Activated naive CD8-positive, alpha-beta T cell treated with anti-CD3 and anti-CD28 coated beads, Interleukin-2, amount 10 ng/mL, durations not matched to agents 7 days and 5 days (primary cell): ENCODE measurements at places on chromosomes 1 and 21. TPM values are rescaled to one million over a fixed set of nuclear protein-coding genes. Genes with fewer than 3 reads are reported as not detected.
A peak's percentile ranks its signal among the peaks of the same experiment; 100 is the strongest.

- no peaks in the 10 kb centered on the region for H3K36me3 ChIP-seq
- H3K27ac ChIP-seq: no peak overlapping the region
- DNase-seq: no peak
- no peaks in the 10 kb centered on the region for H3K4me1 ChIP-seq
- no peaks in the 10 kb centered on the region for H3K27me3 ChIP-seq
Observed at GRCh38 chr1:214058076-214058475, 70.3 kb downstream of the PROX1 start.

- H3K4me3 ChIP-seq: no peak overlapping the region
- H3K27me3 ChIP-seq: no peaks in the 10 kb centered on the region
- no peaks in the 10 kb centered on the region for H3K36me3 ChIP-seq
- DNase-seq: no peak
- no peak overlapping the region for H3K27ac ChIP-seq
Observed at GRCh38 chr1:41838266-41838665, 80.5 kb downstream of the HIVEP3 start.

The GABRD gene
- total RNA-seq: not detected

The TMEM82 gene
- total RNA-seq: not detected

DNA sequence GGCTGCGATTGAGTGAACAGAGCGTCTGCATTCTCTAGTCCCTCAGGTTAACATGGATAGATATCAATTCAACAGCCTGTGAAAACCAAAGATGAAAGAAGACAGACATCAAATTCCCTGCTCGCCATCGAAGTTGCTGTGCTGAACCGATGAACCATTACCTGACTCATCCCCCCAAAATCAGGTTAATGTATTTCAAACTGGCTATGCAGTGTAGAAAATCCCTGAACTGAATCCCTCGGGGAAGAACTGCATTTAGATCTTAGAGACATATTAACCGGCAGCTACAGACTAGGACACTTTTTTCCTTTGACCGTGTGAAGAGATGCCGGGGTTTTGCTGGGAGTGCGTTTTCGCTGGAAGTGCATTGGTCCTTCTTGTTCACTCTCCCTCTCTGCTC lies 213.2 kb upstream of the KIAA0040 start:
- DNase-seq: no peak
- H3K27me3 ChIP-seq: peaks cover 3% of the 10 kb centered on the region

DNA sequence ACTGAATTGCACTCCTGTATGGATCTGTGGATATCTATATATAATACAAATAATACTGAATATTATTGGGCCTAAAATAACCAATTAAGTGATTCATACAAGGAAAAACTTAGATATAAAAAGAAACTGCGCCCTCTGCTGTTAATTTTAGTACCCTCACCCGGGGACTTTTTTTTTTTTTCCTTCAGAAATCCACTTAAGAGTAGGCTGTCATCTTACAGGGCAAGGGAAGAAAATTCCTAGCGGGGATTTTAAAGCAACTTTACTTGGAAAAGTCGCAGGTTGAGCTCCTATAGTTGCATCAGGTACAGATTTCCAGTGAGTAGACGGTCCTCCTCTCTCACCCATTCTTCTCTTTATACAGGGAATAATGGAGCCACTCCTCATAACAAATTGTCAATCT lies 1.3 kb downstream of the NTNG1 start:
- H3K4me1 ChIP-seq: peaks cover 16% of the 10 kb centered on the region
- H3K36me3 ChIP-seq: no peaks in the 10 kb centered on the region
- no peak overlapping the region for H3K27ac ChIP-seq

- peaks cover 10% of the 10 kb centered on the region for H3K4me1 ChIP-seq
- H3K27me3 ChIP-seq: no peaks in the 10 kb centered on the region
- no peaks in the 10 kb centered on the region for H3K36me3 ChIP-seq
- H3K27ac ChIP-seq: peak overlapping the region; percentile 65
Observed at GRCh38 chr21:45542667-45543370, 579 bp upstream of the SLC19A1 start.

DNA sequence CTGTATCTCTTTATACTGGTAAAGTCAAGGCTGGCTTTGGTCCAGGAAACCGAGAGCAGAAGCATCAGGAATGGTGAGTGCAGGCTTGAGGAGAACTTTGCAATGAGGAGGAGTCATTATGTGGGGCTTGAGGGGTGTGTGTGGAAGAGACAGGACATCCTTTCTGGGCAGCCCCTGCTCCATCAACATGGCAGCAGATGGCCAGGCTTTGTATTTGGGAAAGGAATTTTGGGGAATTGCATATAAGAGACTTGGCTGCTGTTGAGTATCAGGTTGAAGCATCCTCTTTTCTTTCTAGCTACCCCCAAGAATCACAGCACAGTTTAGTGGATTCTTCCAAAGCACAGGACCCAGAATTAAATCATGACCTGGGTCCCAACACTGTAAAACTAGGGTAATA lies 33.4 kb downstream of the VTCN1 start:
- no peak overlapping the region for H3K27ac ChIP-seq
- DNase-seq: no peak
- H3K4me1 ChIP-seq: no peaks in the 10 kb centered on the region
- H3K27me3 ChIP-seq: no peaks in the 10 kb centered on the region

The ITLN2 gene
- total RNA-seq: not detected

The BSND gene
- total RNA-seq: not detected

GRCh38 chr1:42765832-42766740 lies 742 bp downstream of the P3H1 start:
- no peak for DNase-seq
- peak overlapping the region; percentile 76 for H3K27ac ChIP-seq
- peaks cover 16% of the 10 kb centered on the region for H3K36me3 ChIP-seq

DNA sequence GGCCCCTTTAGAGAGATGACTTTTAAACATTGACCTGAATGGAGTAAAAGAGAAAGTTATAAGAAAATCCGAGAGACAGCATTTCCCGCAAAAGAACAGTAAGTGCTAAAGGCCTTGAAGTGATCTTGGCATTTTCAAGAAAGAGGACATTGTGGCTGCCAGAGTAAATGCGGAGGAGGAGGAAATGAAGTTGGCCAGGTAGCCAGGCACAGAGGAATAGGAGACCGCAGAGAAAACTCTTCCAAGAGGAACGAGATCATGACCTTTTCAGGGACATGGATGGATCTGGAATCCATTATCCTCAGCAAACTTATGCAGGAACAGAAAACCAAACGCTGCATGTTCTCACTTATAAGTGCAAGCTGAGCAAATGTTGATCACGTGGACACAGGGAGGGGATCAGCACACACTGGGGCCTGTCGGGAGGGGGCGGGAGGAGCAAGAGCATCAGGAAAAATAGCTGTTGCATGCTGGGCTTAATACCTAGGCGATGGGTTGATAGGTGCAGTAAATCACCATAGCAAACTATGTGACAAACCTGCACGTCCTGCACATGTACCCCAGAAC lies 49.7 kb downstream of the EEIG2 start:
- H3K27ac ChIP-seq: no peak overlapping the region
- H3K4me3 ChIP-seq: no peak overlapping the region
- peaks cover 5% of the 10 kb centered on the region for H3K4me1 ChIP-seq
- no peak for DNase-seq
- no peaks in the 10 kb centered on the region for H3K27me3 ChIP-seq

DNA sequence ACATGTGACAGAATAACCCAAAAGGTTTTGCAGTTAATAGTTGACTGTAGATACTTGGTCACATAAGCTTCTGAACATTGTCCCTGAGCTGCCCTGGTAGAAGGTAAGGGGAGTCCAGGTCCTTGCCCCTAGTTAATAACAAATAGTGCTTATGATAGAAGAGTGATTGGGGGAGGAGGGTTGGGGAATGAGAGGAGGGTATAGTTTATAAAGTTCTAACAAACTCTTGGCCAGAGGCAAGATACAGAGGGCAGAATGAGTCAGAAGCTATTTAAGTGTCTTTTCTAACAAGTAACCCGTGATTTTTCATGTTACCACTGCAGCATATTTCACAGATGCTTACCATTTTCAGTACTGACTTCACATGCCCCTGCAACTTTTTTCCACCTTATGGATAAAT lies 26.7 kb upstream of the MYOCOS start:
- no peak overlapping the region for H3K27ac ChIP-seq
- H3K4me1 ChIP-seq: no peaks in the 10 kb centered on the region
- peaks cover 38% of the 10 kb centered on the region for H3K36me3 ChIP-seq
- no peak overlapping the region for H3K4me3 ChIP-seq
- H3K27me3 ChIP-seq: no peaks in the 10 kb centered on the region

- H3K27ac ChIP-seq: no peak overlapping the region
- no peaks in the 10 kb centered on the region for H3K36me3 ChIP-seq
- H3K4me1 ChIP-seq: peaks cover 13% of the 10 kb centered on the region
- no peak for DNase-seq
Observed at GRCh38 chr1:36511804-36512798, 29.4 kb upstream of the CSF3R start.

The DMBX1 gene
- total RNA-seq: not detected

The PRDM16 gene
- total RNA-seq: not detected

GRCh38 chr1:233790662-233791371 lies 113.7 kb upstream of the SLC35F3 start:
- no peaks in the 10 kb centered on the region for H3K4me1 ChIP-seq
- peaks cover 7% of the 10 kb centered on the region for H3K27me3 ChIP-seq
- H3K36me3 ChIP-seq: no peaks in the 10 kb centered on the region

The IL19 gene
- total RNA-seq: not detected

DNA sequence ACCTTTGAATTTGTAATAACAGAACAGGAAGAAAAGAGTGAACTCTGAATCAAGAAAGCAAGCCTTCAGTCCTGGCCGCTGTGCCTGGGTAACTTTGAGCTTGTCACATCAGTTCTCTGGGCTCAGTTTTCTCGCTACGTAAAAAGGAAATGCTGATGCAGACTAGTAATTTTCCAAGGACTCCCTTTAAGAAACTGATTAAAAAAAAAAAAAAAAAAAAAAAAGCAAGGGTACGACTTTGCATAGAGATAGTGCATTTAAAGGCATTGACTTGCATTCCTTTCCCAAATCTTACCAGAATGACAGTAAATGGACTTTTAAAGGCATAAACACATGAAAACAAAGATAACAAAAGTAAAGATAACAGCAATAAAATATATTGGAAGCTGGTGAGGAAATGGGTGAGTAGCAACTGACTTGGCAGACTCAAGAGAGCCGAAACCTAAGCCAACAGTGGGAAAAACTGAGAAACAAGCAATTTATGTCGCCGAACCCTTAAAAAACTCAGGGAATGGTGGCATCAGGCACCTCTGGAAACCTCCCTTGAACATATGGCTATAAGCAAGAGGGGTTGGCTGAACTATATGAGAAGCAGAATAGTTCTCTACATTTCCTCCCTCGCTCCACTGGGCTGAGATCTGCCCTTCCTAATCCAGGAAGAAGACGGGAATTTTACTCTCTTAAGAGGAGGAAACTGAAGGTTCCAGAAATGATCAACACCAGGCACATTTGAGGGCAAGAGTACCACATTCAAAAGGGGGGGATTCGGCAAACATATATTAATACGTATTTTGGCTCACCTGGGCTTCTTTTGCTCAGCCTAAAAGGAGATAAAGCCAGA lies 189.2 kb downstream of the CDC7 start:
- DNase-seq: no peak
- H3K4me3 ChIP-seq: no peak overlapping the region
- H3K36me3 ChIP-seq: peaks cover 7% of the 10 kb centered on the region
- H3K4me1 ChIP-seq: peaks cover 8% of the 10 kb centered on the region
- no peak overlapping the region for H3K27ac ChIP-seq
- H3K27me3 ChIP-seq: peaks cover 6% of the 10 kb centered on the region

- no peak overlapping the region for H3K4me3 ChIP-seq
- H3K4me1 ChIP-seq: no peaks in the 10 kb centered on the region
- no peak for DNase-seq
- no peak overlapping the region for H3K27ac ChIP-seq
- H3K36me3 ChIP-seq: peaks cover 11% of the 10 kb centered on the region
- H3K27me3 ChIP-seq: no peaks in the 10 kb centered on the region
Observed at GRCh38 chr1:236576004-236576403, 28.3 kb downstream of the HEATR1 start.

DNA sequence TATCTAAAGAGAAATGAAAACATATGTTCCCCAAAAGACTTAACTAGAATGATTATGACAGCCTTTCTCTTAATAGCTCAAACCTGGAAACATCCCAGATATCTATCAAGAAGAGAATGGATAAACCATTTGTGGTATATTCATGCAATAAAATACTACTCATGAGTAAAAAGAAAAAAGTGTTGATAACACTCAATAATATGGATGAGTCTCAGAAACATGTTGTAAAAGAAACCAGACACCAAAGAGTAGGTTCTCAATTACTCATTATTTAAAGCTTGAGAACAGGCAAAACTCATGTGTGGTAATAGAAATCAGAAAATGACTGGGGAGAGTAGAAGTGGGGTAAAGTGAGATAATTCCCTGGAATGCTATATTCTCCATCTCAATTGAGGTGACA lies 154.1 kb downstream of the PHTF1 start:
- no peak overlapping the region for H3K4me3 ChIP-seq
- DNase-seq: no peak
- H3K27me3 ChIP-seq: no peaks in the 10 kb centered on the region
- peaks cover 5% of the 10 kb centered on the region for H3K36me3 ChIP-seq

The C1orf167 gene
- total RNA-seq: not detected

The TNN gene
- total RNA-seq: not detected

The TMPRSS15 gene
- total RNA-seq: not detected

The CHD5 gene
- 0.23 TPM for total RNA-seq

GRCh38 chr1:225509376-225509707 lies 81.5 kb upstream of the LBR start:
- H3K27me3 ChIP-seq: peaks cover 9% of the 10 kb centered on the region
- no peak overlapping the region for H3K4me3 ChIP-seq
- DNase-seq: no peak
- H3K4me1 ChIP-seq: peaks cover 3% of the 10 kb centered on the region

- no peak for DNase-seq
- H3K4me3 ChIP-seq: no peak overlapping the region
- no peak overlapping the region for H3K27ac ChIP-seq
- no peaks in the 10 kb centered on the region for H3K27me3 ChIP-seq
Observed at GRCh38 chr1:51719146-51719545, 102.3 kb downstream of the OSBPL9 start.

DNA sequence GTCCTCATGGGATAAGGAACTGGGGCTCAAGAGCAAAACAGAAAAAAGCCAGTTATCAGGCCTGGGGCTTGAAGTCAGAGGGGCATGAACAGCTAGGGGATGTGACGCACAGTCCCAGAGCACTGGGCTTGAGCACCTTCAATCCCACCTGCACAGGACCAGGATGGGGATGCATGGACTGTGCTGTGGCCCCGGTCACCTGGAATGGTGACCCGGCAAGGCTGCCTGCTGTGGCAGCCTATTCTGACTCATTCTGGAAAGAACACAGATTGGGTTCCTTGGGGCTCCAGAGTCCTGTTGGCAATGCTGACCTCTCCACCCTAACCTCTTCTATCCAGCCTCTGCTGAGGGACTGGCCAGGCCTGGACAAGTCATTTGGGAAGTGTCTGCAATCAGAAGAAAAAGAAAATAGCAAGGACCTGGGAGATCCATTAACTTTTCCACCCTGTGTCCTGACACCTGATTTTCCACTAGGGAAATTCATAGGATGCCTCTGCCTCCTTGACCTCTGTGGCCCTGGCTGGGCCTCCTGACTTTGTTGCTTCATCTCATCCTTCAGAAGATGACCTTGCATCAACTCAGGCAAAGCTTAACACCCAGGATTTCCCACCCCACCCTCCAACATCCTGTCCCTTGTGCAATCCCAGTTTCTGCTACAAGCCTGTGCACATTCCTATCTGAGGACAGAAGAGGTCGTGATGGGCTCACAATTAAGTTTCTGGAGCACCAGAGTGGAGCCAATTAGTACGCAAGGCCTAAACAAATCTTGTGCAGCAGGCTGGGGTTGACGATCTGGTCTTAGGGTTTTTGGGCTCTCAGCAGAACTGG lies 17.9 kb upstream of the FMOD start:
- no peak overlapping the region for H3K4me3 ChIP-seq
- H3K36me3 ChIP-seq: no peaks in the 10 kb centered on the region
- no peak overlapping the region for H3K27ac ChIP-seq
- H3K27me3 ChIP-seq: peaks cover 27% of the 10 kb centered on the region
- no peak for DNase-seq
